ENCODE measurements at places on chromosomes 1 and 21.

- DNase-seq = no peak
Measured at GRCh38 chr1:151907363-151908139, 1.8 kb downstream of the THEM4 start.

- no peak for DNase-seq
Measured at GRCh38 chr1:202599669-202600431, 110.4 kb downstream of the SYT2 start.

DNA sequence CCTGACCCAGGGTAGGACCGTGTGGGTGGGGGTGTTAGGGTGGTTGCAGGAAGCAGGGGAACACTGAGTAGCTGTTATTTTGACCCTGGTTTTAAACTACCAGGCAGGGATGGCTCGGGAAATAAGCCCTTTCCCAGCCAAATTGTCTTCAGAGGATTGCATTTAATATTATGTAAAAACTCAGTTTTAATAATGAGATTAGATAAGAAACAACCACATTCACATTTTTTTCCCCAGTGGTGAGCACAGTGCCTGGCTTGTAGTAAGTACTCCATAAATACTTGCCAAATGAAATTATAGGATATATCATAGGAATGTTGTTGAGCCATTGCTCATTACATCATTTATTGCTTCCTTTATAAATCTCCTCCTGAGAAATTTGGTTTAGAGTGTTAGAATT lies 3.1 kb upstream of the ACP6 start:
- no peak for DNase-seq

DNA sequence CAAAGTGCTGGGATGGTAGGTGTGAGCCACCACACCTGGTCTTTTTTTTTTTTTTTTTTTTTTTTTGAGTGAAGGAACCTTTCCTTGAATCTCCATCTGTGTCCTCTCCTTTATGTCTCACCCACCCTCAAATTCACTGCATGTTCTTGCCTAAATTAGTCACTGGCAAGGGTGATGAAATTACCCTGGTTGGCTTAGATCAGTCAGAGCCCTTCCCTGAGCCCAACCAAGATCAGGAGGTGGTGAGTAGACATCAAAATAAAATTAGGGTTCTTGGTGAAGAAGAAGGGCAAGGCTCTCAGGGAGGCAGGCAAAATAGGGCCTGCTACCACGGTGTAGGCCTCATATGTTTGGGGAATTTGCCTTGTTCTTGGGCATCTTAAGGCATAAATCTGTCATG lies 5.3 kb upstream of the TNN start:
- no peak for DNase-seq

GRCh38 chr1:192378276-192378675 lies 61.5 kb downstream of the RGS21 start:
- no peak for DNase-seq

DNA sequence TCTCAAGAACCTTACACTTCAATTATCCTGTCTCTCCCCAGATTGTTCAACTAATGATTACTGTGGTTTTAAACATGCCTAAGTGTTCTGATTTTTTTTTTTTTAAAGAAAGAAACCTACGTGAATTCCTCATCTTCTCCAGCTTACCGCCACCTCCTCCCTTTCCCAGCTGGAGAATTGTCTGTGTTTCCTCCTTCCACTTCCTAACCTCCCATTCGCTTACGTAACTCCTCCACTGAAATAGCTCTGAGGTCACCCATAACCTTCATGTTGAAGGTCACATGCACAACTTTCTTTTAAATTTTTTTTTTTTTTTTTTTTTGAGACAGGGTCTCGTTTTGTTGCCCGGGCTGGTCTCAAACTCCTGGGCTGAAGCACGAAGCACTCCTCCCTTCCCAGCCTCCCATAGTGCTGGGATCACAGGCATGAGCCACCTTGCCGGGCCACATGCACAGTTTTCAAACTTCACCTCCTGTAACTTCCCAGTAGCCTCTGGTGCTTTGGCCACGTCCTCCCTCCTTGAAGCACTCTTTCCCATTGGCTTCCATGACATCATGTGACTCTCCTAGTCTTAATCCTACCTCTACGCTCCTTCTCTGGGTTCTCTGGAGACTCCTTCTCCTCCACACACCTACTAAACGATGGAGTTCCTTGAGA lies 9.8 kb upstream of the CAPZB start:
- no peak for DNase-seq

DNA sequence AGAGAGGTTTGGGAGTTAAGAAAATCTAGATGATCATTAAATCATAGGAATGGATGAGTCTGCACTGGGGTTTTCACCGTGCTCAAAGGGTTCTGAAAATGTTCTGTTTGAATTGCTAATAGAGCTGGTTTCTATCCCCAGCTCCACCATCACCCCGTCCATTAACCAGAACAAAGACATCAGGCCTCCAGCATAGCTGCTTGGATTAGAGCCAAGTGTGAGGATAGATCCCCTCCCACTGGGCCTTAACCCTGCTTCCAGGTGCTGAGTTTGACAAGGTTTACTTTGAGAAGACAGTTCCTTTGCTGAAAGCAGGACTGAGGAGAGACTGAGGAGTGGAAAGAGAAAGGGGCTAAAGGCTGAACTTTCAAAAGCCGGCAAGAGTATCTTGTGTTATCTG lies 48.3 kb downstream of the MPZL1 start:
- DNase-seq = no peak

All from activated T-helper 1 cell treated with Interleukin-2 at 50 U/mL for 16 hours (primary cell).